Spinal cord (tissue), 10 donors: ENCODE measurements at places on chromosomes 11 and 22.

DNA sequence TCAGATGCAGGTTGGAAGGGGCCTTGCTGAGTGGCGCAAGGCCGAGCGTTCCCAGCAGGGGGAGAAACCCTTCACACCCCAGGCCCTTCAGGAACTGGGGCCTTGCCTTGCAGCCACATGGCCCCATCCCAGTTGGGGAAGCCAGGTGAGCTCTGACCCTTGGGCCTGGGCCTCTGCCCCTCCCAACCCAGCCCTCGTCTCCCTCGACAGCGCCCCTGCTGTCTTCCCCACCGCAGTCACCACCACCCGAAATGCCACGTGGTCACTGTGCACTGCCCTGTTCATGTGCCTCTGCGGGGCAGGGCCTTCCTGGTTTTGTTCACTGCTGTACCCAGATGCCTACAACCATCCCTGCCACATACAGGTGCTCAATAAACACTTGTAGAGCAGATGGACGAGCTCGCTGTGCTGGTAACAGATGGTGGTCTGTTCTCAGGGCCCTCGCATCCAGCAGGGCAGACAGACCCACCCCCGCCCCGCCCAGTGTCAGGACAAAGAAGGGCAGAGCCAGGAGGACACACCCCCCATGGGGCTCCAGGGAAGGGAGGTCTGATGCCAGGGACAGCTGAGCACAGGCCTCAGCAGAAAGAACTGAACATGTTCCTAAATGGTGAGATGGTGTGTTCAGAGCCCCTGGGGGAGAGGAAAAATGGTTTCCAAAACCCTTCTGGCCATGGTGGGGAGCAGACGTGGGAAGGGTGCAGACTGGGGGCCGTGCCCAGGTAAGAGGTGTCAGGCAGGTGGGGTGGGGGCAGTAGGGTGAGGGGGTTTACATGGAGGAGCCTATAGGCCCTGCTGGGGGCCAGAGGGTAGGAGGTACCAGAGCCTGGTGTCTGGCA, 3.7 kb downstream of the POLR2L start:
- H3K36me3 ChIP-seq = peaks cover 68% of the 10 kb centered on the region
- peaks cover 2% of the 10 kb centered on the region for H3K27me3 ChIP-seq
- no peak for DNase-seq
- H3K4me3 ChIP-seq = no peak overlapping the region

- H3K27ac ChIP-seq = no peak overlapping the region
- no peak overlapping the region for H3K4me3 ChIP-seq
- peaks cover 5% of the 10 kb centered on the region for H3K36me3 ChIP-seq
- DNase-seq = no peak
Observed at GRCh38 chr11:120331301-120331996, 4.8 kb upstream of the ARHGEF12 start.

DNA sequence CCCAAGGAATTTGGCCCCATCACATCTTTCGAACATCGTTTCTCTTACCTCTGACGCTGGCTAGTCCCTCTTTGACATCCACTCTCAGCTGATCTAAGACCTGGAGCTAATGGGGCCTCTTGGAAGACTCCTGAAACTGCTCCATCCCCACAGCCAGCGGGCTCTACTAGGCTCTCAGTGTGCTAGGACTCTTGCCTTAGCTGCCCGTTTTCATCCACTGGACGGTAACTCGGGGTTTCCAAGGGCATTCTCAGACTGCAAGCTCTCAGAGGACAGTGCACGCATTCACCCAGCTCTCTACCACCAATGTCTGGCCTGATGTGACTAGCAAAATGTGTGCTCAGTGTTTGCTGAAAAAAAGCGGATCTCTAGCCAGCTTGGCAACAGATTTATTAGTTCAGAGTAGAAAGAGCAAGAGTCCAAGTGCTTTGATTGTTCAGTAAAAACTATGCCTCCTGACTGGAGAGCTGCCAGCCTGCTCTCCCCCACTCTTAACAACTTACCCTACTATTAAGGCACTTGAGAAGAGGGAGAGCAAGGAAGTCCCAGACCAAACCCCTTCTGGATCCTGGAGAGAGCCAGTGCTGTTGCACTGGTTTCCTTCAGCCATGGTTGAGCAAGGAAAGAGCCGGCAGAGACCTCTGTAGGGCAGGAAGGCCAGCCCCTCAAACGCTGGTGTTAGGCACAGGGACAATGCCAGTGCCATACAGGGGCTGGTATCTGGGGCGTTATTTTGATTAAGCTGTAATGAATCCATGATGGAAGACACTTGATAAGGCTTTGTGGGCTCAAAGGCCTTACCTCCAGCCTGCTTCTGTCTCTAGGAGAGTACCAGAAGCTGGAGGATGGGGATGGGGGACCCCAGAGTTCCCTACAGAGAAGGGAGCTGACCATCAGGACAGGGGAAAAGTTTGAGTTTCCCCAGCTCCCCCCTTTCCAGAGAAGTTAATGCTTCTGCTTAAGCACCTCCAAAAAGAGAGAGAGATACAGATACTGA, 9.2 kb downstream of the RELA start:
- H3K4me1 ChIP-seq = peaks cover 60% of the 10 kb centered on the region
- H3K4me3 ChIP-seq = peak overlapping the region; percentile 67
- no peaks in the 10 kb centered on the region for H3K27me3 ChIP-seq
- H3K27ac ChIP-seq = peak overlapping the region; percentile 98
- peaks cover 70% of the 10 kb centered on the region for H3K36me3 ChIP-seq

GRCh38 chr11:46363455-46364005, 16.3 kb downstream of the DGKZ start:
- DNase-seq = no peak
- H3K4me3 ChIP-seq = no peak overlapping the region
- H3K27ac ChIP-seq = no peak overlapping the region
- H3K27me3 ChIP-seq = no peaks in the 10 kb centered on the region

DNA sequence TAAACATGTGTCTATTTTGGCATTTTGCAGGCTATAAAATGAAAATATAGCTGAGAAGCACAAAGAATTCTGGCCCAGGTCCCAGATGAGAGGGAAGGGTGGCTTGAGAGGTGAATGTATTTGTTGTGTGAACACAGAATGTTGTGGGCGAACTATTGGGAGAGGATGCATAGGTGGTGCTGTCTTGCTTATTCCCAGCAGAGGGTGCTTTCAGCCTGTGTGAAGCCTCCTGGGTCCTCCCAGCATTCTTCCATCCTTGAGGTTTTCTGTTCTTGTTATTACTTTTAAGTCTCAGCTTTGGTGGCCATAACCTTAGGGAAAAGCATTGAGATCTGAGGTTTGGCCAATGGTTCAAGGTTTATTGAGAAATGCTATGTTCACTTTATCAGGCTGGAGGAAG, 108.7 kb upstream of the SNX19 start:
- no peaks in the 10 kb centered on the region for H3K27me3 ChIP-seq
- no peaks in the 10 kb centered on the region for H3K36me3 ChIP-seq
- H3K4me3 ChIP-seq = no peak overlapping the region
